ENCODE measurements at places on chromosomes 5 and 9.

DNA sequence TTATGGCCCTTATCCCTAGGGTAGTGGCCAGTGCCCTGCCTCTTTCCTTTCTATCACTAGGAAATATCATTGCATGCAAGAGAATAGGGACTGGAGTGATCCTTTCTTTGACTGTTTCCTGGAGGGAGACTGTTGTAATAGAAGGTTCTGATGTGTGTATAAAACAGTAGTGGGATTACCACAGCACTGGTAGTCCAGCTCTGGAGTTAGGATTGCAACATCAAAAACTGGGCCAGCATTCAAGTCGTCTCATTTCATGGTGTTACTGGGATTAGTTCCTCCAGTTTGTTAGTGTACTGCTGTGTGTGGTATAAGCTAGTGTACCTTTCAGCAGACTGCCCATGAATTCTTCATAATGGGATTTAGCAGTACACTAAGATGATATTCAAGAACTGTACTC is 45.8 kb downstream of the KIAA1958 start:
- DNase-seq: no peak

GRCh38 chr5:148403344-148403743 is 19.6 kb downstream of the FBXO38 start:
- DNase-seq: no peak

DNA sequence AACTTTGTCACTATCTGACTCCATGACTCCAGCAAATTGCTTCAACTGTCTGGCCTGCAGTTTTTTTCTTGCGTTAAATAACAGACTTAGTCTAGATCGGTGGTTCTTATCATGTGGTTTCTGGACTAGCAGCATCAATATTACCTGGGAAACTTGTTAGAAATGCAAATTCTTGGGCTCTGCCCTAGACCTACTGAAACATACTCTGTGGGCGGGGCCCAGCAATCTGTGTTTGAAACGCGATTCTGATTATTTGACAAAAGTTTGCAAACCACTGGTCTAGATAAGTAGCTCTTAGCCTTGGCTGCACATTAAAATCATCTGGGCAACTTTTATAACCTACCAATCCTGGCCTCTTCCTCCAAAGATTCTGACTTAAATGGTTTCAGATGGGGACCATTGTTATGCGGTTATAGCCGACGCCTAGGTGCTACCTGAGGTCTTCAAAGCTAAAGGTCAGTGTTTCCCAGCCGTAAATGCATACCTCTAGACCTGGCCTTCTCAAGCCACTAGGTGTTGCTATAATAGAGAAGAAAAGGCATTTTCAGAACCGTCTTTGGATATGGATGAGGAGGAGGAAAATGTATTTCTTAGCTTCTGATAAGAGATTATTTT is 74.0 kb downstream of the C9orf85 start:
- DNase-seq: no peak

- no peak for DNase-seq
Observed at GRCh38 chr9:122827761-122828093, 661 bp downstream of the PDCL start.

DNA sequence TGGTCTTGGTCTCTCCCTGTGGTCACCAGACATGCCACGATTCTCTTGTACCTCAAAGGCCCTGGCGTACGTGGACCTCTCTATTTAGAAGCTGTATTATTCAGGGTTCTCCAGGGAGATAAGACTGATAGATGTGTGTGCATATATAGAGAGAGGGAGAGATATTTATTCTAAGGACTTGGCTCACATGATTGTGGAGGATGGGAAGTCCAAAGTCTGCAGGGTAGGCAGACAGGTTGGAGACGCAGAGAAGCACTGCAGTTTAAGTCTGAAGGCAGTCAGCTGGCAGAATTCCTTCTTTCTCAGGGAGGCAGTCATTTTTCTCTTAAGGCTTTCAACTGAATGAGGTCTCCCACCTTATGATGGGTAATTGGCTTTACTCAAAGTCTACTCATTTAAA is 16.3 kb downstream of the C9orf57 start:
- no peak for DNase-seq

- DNase-seq: no peak
Observed at GRCh38 chr5:12488161-12488560, 583.9 kb upstream of the CTNND2 start.
